ENCODE measurements at places on chromosomes 1 and 21. TPM values are rescaled to one million over a fixed set of nuclear protein-coding genes. Genes with fewer than 3 reads are reported as not detected.

DNA sequence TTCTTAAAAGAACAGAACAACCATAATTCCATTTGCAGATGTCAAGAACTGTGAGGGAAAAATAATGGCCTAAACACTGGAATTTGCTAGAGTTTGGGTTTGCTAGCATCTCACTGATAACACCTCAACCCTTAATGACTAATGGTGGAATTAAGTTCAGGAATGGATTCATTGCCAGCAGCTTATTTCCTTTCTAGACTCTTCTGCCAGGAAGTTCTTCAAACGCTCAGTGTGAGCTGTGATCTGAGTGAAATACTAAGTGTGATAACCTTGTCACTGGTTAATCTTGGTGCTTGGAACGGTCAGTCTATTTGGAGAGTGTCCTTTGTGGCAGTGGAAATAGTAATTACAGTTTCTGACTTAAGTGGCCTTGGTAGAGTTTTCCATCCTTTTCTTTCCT is 21.6 kb upstream of the PLEKHM2 start:
- peaks cover 20% of the 10 kb centered on the region for H3K36me3 ChIP-seq
- DNase-seq = no peak
- peaks cover 4% of the 10 kb centered on the region for H3K4me1 ChIP-seq
- no peaks in the 10 kb centered on the region for H3K27me3 ChIP-seq
- H3K4me3 ChIP-seq = no peak overlapping the region

- DNase-seq = no peak
- H3K4me3 ChIP-seq = no peak overlapping the region
- H3K27me3 ChIP-seq = no peaks in the 10 kb centered on the region
- no peaks in the 10 kb centered on the region for H3K4me1 ChIP-seq
- H3K27ac ChIP-seq = no peak overlapping the region
- no peaks in the 10 kb centered on the region for H3K36me3 ChIP-seq
Observed at GRCh38 chr1:192860478-192861185, 51.8 kb downstream of the RGS2 start.

DNA sequence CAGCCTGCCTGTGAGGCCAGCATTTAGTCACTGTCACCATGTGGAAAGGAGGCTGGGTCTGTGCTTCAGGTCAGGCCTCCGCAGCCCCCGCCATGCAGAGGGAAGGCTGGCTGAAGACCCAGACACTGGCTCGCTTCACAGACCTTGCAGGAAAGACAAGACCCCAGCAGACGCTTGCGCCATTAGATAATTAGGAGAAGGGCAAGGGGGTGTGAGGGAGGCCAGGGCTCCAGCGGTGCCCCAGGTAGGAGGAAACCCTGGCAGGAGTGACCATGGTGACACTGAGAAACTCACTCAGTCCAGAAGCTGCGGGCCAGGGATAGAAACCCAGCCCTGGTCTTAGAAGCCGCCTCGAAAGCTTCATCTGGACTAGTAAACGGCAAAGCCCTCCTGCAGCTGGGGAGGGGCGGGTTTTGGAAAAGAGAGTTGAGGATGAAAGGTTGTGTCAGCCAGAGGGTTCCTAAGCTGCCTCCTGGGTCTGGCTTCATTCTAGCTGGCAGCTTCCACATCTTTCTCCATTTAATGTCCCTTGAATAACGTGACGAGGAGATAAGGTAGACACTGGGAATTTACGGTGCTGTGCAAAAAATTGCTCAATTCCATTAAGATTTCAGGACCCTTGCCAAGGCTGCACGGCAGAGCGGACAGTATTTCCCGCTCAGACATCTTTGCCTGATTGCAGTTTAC is 294.1 kb upstream of the VAMP3 start:
- H3K4me3 ChIP-seq = no peak overlapping the region
- peaks cover under 1% of the 10 kb centered on the region for H3K4me1 ChIP-seq
- no peaks in the 10 kb centered on the region for H3K27me3 ChIP-seq
- no peaks in the 10 kb centered on the region for H3K36me3 ChIP-seq
- no peak overlapping the region for H3K27ac ChIP-seq
- no peak for DNase-seq

DNA sequence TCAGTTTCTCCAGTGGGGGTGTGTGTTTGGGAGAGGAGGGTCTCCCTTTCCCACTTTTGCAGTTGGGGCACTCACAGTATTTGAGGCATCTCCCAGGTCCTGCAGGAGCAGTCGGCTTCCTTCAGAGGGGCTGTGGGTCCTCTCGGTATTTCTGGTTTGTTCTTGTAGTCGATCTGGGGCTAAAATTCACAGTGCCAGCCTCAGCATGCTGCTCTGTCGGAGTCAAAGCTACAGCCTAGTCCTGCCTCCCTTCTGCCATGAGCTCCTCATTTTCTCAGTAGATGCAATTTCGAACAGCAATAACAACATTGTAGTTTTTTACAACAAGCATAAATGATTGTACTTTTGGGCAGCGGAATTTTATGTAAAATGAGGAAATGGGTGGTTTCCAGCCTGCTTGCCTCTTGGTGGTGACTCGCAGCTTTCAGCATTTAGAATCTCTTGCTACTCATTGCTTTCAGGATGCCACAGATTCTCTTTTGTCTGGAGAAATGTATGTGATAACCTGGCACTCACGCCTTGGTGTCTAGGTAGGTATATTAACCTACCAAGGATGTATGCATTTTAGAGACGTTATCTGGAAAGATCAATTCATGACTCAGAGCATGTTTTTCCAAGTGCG is 82.4 kb upstream of the C21orf91 start:
- no peaks in the 10 kb centered on the region for H3K36me3 ChIP-seq
- H3K4me1 ChIP-seq = no peaks in the 10 kb centered on the region
- no peak for DNase-seq

DNA sequence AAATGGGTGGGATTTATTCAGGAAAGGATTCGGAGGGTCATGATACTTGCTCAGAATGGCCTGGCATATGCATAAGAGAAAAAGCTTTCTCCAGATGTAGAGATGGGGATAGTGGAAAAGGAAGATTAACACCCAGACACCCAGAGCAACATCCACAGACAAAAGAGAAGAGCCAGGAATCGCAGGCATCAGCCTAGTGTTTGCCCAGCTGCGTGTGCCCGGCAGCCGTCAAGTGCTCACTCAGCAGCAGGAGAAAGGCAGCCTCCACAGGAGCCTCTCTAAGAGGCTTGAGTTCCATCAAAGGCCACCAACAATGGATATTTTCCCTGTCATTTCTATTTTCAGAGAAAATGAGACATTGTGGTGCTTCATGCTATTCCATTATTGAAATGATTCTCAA is 54.7 kb downstream of the NTPCR start:
- no peak overlapping the region for H3K27ac ChIP-seq
- peaks cover 5% of the 10 kb centered on the region for H3K4me1 ChIP-seq
- no peaks in the 10 kb centered on the region for H3K36me3 ChIP-seq
- no peak overlapping the region for H3K4me3 ChIP-seq
- H3K27me3 ChIP-seq = no peaks in the 10 kb centered on the region

- no peak overlapping the region for H3K27ac ChIP-seq
- H3K4me3 ChIP-seq = no peak overlapping the region
- H3K27me3 ChIP-seq = no peaks in the 10 kb centered on the region
- no peak for DNase-seq
- no peaks in the 10 kb centered on the region for H3K36me3 ChIP-seq
Observed at GRCh38 chr1:154442006-154442740, 37.0 kb downstream of the IL6R start.

- no peak overlapping the region for H3K4me3 ChIP-seq
- no peak overlapping the region for H3K27ac ChIP-seq
- no peaks in the 10 kb centered on the region for H3K4me1 ChIP-seq
- H3K36me3 ChIP-seq = no peaks in the 10 kb centered on the region
- DNase-seq = no peak
- no peaks in the 10 kb centered on the region for H3K27me3 ChIP-seq
Observed at GRCh38 chr1:87052961-87053360, 138.5 kb downstream of the HS2ST1 start.

GRCh38 chr1:240366636-240367035 is 245.3 kb downstream of the GREM2 start:
- no peaks in the 10 kb centered on the region for H3K4me1 ChIP-seq
- no peaks in the 10 kb centered on the region for H3K36me3 ChIP-seq
- no peak overlapping the region for H3K27ac ChIP-seq
- H3K27me3 ChIP-seq = no peaks in the 10 kb centered on the region

- no peaks in the 10 kb centered on the region for H3K36me3 ChIP-seq
- no peak overlapping the region for H3K4me3 ChIP-seq
- no peaks in the 10 kb centered on the region for H3K27me3 ChIP-seq
- no peaks in the 10 kb centered on the region for H3K4me1 ChIP-seq
- DNase-seq = peak; percentile 50
Observed at GRCh38 chr1:244801246-244801645, 34.2 kb upstream of the COX20 start.

- no peak for DNase-seq
- no peaks in the 10 kb centered on the region for H3K4me1 ChIP-seq
- no peaks in the 10 kb centered on the region for H3K27me3 ChIP-seq
- no peak overlapping the region for H3K4me3 ChIP-seq
- H3K27ac ChIP-seq = no peak overlapping the region
Observed at GRCh38 chr21:32929633-32930038, 96.1 kb upstream of the OLIG2 start.

- no peak overlapping the region for H3K4me3 ChIP-seq
- no peaks in the 10 kb centered on the region for H3K36me3 ChIP-seq
- H3K27ac ChIP-seq = no peak overlapping the region
- no peak for DNase-seq
- H3K27me3 ChIP-seq = no peaks in the 10 kb centered on the region
Observed at GRCh38 chr1:209775678-209776077, 8.7 kb downstream of the C1orf74 start.

DNA sequence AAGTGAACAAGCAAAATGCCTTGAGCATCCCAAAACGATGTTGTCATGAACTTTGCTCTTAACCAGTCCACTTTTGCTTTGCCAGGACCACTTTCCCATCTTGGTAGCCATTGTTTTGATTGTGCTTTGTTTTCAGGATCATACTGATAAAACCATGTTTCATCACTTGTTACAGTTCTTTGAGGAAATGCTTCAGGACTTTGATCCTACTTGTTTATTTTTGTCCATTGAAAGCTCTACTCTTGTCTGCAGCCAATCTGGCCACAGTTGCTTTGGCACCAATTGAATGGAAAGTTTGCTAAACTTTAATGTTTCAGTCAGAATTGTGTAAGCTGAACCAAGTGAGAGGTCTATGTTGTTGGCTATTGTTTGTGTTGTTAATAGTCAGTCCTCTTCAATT is 12.8 kb downstream of the PLPPR4 start:
- H3K27me3 ChIP-seq = peaks cover 3% of the 10 kb centered on the region
- H3K4me1 ChIP-seq = no peaks in the 10 kb centered on the region
- no peak overlapping the region for H3K27ac ChIP-seq
- DNase-seq = no peak

DNA sequence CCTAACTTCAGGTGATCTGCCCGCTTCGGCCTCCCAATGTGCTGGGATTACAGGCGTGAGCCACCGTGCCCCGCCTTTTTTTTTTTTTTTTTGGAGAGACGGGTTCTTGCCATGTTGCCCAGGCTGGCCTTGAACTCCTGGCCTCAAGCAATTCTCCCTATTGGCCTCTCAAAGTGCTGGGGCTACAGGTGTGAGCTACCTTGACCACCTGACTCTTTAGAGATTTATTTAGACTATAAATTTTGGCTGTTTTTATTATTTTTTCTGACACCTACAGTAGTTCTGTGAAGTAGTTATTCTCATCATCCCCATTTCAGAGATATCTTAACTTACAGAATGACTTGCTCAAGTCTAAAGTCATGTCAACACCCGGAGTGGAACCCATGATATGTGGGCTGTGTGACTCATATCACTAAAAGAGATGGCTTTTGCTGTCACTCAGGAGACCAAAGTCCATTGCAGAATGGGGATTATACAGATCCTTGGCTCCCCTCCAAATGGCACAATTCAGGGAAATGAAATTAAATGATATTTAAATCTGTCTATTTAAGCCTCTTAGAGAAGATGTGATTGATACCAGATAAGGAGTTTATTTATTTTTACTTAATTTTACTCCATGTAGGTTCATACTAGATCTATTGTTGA is 93.2 kb downstream of the CTH start:
- DNase-seq = peak; percentile 3
- no peaks in the 10 kb centered on the region for H3K36me3 ChIP-seq
- H3K4me1 ChIP-seq = no peaks in the 10 kb centered on the region

DNA sequence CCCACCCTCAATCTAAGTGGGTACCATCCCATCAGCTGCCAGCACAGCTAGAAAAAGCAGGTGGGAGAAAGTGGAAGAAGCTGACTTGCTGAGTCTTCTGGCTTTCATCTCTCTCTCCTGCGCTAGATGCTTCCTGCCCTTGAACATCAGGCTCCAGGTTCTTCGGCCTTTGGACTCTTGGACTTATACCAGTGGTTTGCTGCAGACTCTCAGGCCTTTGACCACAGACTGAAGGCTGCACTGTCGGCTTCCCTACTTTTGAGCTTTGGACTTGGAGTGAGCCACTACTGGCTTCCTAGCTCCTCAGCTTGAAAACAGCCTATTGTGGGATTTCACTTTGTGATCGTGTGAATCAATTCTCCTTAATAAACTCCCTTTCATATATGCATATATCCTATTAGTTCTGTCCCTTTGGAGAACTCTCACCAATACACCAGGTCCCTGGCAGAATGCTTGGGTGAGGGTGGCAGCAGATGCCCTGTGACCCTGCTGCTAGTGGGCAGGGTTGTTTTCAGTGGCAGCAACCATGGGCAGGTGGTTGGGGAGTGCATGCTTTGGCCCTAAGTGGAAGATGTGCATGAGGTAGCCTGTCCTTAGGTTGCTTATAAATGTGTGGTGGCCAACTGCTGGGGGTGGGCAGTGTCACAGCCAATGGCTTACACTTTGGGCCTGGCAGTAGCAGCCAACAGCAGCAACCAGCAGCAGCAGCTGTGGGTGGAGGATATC is 10.8 kb upstream of the ADAM30 start:
- H3K4me1 ChIP-seq = no peaks in the 10 kb centered on the region
- no peak for DNase-seq
- peaks cover 14% of the 10 kb centered on the region for H3K27me3 ChIP-seq
- no peak overlapping the region for H3K4me3 ChIP-seq
- H3K36me3 ChIP-seq = no peaks in the 10 kb centered on the region

The PRAMEF25 gene
- not detected for total RNA-seq

The UTS2 gene
- not detected for total RNA-seq

The MIA3 gene
- total RNA-seq = 61.3 TPM

The DSCAM gene
- not detected for total RNA-seq

The LRRC71 gene
- 1.2 TPM for total RNA-seq

The FAM72B gene
- total RNA-seq = 4.3 TPM

The CCDC17 gene
- 3.6 TPM for total RNA-seq

The ATP6V1G3 gene
- total RNA-seq = not detected

The PPIAL4G gene
- not detected for total RNA-seq

The INKA2 gene
- total RNA-seq = 5.3 TPM

The HEYL gene
- total RNA-seq = not detected

The CSMD2 gene
- total RNA-seq = not detected
